Stimulated activated CD8-positive, alpha-beta memory T cell treated with anti-CD3 and anti-CD28 coated beads, Interleukin-15, amount 100 ng/mL, for 48 hours (primary cell): ENCODE measurements at places on chromosomes 5 and 9.

- DNase-seq, result no peak
Measured at GRCh38 chr5:35035271-35035670, 12.5 kb downstream of the AGXT2 start.

- no peak for DNase-seq
Measured at GRCh38 chr5:60357302-60357701, 342.7 kb downstream of the DEPDC1B start.

DNA sequence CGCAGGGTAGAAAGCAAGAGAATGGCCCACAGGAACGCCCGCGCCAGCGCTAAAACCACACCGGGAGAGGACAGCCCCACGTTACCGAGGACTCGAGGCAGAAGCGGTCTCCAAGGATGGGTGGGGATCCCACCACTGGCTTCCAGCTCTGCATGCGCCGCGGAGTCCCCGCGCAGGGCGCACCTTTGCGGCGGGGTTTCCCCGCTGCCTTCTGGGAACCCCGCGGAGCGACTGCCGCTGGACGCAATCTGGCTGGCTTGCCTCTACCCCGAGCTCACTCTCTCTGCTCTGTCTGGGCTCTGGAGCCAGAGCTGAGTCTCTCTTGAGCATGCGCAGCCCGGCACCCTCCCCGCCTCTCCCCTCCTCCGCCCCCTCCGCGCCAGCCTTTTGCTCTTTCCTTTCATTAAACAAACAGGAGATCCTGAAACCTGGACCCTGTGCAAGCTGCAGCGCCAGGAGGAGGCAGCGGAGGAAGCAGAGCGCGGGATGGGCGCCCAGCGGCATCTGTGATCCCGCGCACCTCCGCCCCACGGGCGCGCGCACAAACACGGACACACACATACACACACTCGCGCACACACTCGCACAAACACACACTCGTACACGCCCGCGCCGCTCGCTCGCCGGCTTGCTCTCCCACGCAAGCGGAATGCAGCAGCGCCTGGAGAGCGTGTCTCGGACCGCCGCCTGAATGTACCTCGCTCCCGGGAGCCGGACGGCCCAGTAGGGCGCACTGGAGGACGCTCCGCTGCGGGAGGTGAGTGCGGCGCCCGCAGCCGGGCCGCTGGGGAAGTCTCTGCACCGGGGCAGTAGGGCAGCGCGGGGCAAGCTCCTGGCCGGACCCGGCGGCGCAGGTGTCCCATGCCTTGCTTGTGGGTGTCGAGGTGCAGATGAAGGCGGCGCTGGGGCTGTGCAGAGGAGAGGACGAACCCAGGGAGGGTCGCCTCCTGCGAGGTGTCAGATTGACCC lies at the start of gene PLPPR1:
PLPPR1 (plus strand) TSS at position 382 of the 969 bp plus-strand sequence.
- no peak for DNase-seq

- DNase-seq, result no peak
Measured at GRCh38 chr5:67416133-67416937, 219.7 kb upstream of the CD180 start.

GRCh38 chr9:21294904-21295538 lies 10.1 kb downstream of the IFNA5 start:
- DNase-seq, result no peak

GRCh38 chr5:58965677-58966414 lies 383.0 kb downstream of the RAB3C start:
- no peak for DNase-seq

GRCh38 chr5:106174903-106175302 lies 1495.8 kb downstream of the EFNA5 start:
- DNase-seq, result no peak

DNA sequence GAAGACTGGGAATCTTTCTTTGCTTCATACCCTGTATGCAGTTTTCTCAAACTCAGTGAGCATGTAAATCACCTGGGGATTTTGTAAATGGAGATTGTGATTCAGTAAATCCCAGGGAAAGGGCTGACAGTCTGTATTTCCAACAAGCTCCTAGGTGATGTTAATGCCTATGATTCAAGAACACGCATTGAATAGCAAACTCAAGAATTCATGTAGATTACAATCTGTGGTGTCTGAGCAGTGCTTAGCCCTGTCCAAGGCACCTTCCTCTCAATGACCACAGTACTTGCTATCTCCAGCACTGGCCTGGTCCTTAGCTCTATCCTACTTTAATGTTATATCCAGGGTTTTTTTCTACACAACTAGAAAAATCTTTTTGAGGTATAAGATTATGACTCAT lies 721.4 kb upstream of the MEF2C start:
- DNase-seq, result no peak

DNA sequence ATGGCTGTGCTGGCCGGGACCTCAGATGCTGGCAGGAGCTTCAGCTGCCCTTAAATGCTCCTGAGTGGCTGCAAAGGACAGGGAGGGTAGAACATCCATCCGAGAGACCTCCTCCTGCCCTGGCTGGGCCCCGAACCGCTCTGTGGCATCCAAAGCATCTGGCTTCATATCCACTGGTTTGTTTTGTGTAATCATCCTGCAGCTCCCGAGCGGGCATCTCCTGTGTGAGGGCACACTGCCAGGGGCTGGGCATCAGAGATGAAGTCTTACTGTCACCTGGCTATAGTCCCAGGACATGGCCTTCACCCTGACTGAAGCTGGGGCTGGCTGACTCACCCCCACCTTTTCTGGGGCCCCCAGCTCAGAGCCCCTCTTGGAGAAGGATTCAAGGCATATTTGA lies 18.5 kb upstream of the NTNG2 start:
- no peak for DNase-seq

DNA sequence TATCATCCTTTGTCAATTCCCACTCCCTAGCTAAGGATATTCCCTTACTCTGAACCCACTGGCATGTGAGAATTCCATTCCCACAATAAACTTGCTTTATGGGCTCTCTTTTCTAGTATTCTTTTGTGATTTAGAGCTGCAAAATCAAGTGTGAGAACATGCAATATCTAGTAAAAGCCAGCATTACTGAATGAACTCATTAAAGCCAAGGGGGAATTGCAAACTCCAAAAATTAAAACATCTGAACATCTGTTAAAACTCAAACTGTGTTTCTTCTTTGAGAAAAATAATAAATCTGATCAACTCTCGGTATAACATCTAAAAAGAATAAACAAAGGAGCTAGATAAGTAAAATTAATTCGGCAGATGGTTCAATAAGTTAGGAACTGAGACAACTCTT lies 53.1 kb upstream of the MPDZ start:
- DNase-seq, result no peak

DNA sequence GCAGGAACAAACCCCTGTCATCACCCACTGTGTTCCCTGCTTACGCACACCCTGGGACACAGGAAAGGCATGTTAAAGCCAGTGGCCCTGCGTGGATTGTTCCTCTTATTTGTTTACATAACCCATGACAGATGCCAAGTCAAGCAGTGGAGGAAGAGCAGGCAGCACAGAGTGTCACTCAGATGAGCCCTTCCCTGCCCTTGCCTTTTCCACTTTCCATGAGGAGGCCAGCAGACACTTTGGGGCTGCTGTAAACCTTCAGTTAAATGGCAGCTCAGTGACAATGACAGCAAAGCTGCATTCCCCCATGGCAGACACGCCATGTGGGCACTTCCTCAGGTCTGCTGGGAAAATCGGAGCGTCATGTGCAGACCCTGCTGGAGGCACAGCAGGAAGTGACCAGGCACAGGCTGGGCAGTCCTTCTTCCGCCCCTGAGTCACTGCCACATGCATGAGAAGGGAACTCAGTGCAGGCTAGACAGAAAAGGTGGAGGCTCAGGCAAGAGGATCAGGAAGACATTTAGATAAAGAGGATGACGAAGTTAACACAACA lies 216.8 kb upstream of the PIK3R1 start:
- DNase-seq, result no peak

GRCh38 chr5:127665641-127666040 lies 16.8 kb downstream of the CTXN3 start:
- no peak for DNase-seq

DNA sequence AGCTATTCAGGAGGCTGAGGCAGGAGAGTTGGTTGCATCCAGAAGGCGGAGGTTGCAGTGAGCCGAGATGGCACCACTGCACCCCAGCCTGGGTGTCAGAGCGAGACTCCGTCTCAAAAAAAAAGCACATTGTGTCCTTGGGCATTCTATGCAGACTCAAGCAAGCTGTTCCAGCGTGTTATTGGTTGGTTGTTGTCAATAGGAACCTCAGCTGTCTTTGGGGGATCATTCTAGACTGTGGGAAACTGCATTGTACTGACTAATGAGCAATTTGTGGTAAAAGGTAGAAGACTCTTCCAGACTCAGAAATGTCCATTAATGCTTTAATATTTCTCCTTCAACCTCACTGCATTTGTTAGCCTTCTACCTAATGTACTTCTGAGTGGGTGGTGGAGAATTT lies 379.5 kb upstream of the GRAMD2B start:
- no peak for DNase-seq

GRCh38 chr5:165602529-165602928 lies 2097.1 kb downstream of the MAT2B start:
- no peak for DNase-seq

DNA sequence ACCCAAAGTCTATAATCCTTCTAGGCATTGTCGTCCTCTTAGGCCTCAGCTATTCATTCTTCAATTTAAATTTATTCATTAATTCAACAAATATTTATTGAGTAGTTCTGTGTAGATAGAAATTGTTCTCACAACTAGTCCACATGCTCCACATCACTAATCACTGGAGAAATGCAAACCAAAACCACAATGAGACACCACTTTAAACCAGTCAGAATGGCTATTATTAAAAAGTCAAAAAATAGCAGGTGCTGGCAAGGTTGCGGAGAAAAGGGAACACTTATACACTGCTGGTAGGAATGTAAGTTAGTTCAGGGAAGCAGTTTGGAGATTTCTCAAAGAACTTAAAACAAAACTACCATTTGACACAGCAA lies 51.1 kb upstream of the TNFSF15 start:
- DNase-seq, result no peak

DNA sequence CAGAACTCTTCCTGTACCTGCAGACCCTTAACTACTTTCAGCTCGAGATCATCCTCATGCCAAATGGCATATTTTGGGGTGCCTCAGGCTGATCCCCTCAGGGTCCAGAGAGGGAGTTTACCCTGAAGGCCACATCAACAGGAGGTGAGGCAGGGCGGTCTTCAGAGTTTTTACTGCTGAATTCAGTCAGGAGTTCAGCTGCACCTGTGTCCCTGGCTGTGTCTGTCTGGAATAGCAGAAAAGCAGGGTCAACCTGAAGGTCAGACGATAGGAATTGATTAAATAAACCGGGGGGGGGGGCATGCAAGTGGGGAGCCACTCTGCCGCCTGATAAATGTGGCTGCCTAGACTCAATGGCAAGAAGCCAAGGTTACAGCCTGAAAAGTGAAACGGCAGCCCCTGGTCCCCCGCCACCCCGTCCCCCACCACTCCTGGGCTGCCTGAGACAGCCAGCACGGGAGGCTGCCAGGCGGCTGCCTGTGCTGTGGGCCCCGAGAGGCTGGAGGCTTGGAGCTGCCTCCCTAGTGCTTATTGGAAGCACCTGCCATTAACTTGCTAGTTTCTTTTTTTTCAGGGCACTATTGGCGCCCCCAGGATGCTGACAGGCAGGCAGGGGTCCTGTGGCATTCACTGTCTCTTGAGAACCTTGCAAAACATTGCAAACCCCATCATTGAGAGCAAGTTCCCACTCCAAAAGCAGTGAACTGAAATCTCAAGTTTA lies 182.7 kb upstream of the PPP1R26 start:
- no peak for DNase-seq

DNA sequence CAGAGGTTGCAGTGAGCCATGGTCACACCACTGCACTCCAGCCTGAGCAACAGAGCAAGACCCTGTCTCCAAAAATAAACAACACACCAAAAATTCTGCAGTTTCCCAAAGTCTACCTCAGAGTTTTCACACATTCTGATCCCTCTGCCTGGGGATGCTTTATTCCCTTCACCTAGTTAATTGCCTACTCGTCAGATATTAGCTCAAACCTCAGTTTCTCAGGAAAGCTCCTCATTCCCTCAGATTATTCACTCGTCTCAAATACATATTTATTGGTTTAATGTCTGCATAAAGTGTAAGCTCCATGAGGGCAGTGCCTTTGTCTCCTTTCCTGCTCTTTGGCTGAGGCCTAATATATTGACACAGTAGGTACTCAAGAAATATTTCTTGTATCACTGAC lies 2.5 kb upstream of the MATR3 start:
- no peak for DNase-seq

DNA sequence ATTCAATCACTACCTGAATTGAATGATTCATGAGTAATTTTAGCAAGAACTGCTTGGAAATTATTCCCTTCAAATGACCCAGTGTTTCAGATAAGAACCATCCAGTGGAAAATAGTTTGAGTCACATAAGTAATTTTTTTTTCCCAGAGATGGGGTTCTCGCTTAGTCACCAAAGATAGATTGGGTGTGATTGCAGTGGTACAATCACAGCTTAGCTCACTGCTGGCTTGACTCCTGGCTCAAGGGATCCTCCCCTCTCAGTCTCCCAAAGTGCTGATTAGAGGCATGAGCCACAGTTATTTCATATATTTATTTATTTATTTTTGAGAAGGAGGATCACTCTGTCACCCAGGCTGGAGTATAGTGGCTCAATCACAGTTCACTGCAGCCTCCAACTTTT lies 574.5 kb upstream of the ARRDC3 start:
- no peak for DNase-seq

DNA sequence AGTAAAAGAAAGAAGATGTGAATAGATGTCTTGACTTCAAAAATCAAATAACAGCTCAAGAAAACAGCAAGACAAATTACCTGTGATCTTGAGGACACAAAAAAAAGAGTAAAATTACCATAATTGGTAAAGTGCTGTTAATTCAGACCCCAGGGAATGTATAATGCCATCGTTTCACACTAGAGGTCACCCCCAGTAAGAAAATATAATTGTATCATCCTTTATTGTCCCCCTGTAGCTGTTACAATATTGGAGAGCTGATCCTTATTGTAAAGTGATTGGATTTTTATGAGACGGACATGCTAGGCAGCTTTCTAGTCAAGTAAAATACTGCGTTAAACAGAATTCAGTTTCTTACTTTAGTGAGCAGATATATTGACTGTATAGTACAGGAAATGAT lies 377.0 kb downstream of the TLE1 start:
- DNase-seq, result no peak

- DNase-seq, result no peak
Measured at GRCh38 chr9:90299968-90300367, 342.7 kb downstream of the DIRAS2 start.

DNA sequence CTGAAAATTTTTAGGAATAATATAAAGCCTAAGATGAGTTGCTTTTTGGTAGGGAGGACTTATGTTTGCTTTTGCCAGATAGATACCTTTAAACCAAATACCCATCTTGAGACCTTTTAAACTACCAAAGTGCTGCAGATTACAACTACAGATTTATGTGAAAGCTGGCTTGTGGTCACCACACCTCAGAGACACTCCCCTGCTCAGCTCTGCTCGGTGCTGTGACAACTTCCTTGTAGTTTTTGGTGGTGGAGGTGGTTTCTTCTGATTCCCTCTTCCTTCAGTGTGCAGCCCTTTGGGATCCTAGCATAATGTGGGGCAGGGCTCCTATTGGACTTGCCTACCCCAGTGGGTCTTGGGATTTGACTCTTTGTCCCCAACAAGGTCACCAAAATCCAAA lies 29.2 kb downstream of the GARNL3 start:
- no peak for DNase-seq

GRCh38 chr5:135034963-135035677 lies 1.1 kb upstream of the PITX1 start:
- no peak for DNase-seq

GRCh38 chr9:121216271-121216805 lies 14.7 kb upstream of the RAB14 start:
- DNase-seq, result no peak

GRCh38 chr5:122323738-122324137 lies 11.7 kb downstream of the SNCAIP start:
- DNase-seq, result no peak

GRCh38 chr9:38390851-38391250 lies 1.7 kb upstream of the ALDH1B1 start:
- DNase-seq, result no peak

GRCh38 chr9:114027159-114027862 lies 50.8 kb downstream of the AMBP start:
- DNase-seq, result no peak
